ENCODE measurements at places on chromosomes 2 and 18.

GRCh38 chr2:215918901-215919599 lies 94.3 kb downstream of the MREG start:
- DNase-seq = peak; percentile 25

GRCh38 chr18:48521723-48522122 lies 17.1 kb upstream of the CTIF start:
- no peak for DNase-seq

DNA sequence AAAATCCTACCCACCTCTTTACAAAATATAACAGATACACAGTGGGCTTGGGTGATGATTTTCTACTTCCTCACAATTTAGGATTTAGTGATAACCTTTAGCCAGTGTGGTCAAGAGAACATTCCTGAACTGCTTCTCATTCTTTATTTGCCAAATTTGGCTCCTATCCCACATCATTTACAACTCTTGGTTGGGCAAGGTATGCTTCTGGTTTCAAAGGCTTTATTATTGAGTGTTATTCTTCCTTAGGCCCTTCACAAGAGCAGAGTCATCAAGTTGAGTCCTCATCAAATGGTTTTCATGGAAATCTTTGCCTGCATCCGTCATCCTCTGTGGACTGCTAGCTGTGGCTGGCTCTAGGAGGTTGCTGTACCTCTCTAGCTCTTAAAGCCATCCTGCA lies 472.0 kb upstream of the ETAA1 start:
- peak; percentile 7 for DNase-seq

DNA sequence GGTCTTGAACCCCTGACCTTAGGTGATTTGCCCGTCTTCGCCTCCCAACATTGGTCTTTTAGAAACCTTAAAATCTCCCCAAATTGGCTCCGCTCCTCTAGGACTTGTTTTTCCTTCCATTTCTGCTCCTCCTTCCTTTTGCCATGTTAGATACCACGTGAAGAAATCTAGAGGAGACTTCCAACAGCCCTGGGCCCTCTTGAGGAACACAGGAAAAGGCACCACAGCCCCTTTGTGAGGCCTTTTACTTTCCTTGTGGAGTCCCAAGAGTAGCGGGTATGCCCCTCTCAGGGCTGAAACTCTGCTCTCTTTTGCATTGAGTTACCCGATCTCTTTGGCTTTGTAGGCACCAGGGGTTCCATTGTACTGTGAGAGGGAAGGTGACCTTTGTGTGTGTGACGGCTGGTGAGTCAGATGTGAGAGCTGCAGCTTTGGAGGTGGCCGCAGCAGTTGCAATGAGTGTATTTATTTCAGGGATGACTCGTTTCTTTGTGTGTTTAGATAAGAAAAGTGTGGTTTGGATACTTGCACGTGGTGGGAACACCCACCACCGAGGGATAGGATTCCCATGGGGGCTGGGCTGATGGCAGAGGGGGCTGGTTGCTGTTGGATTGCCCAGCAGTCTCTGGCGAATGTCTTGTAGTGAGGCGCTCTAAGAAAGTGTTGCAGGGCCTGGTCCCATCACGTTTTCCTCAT lies 218.4 kb upstream of the HS6ST1 start:
- peak; percentile 77 for DNase-seq

DNA sequence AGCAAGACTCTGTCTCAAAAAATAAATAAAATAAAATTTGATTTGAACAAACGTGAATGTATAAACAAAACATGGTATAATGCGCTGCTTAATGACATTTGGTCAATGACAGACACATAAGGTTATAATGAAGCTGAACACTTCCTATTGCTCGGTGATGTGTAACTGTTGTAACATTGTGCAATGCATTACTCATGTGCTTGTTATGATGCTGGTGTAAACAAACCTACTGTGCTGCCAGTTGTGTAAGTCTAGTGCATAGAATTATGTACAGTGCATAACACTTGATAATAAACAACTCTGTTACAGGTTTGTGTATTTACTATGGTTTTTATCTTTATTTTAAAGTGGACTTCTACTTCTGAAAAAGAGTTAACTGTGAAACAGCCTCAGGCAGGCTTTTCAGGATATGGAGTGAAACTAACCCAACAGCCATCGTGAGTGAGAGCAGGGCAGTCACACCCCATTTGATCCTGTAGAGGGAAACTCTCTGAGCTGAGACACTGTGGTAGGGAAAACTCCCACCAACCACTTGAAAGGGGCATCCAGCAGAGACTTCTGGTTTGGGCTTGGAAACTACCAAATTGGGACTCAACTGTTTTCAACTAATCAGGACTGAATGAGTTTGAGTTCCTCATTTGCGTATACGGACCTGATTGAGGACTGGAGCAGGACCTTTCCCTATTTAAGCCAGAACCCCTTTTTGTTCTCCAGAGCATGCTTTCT lies 8.7 kb upstream of the RPRD1A start:
- DNase-seq = peak; percentile 90

DNA sequence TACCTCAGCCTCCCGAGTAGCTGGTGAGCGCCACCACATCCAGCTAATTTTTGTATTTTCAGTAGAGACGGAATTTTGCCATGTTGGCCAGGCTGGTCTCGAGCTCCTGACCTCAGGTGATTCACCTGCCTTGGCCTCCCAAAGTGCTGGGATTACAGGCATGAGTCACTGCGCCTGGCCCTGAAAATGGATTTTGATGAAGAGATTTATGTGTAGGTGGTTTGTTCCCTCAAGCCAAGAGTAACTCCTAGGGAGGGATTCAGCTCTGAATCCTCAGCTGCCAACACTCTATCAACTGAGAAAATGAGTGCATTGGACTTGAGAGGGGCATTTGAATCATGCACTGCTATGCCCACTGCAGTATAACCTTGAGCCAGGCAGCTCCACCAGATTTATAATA lies 17.5 kb upstream of the LIPG start:
- no peak for DNase-seq

GRCh38 chr2:29627279-29627711 lies 294.1 kb downstream of the ALK start:
- DNase-seq = peak; percentile 91

DNA sequence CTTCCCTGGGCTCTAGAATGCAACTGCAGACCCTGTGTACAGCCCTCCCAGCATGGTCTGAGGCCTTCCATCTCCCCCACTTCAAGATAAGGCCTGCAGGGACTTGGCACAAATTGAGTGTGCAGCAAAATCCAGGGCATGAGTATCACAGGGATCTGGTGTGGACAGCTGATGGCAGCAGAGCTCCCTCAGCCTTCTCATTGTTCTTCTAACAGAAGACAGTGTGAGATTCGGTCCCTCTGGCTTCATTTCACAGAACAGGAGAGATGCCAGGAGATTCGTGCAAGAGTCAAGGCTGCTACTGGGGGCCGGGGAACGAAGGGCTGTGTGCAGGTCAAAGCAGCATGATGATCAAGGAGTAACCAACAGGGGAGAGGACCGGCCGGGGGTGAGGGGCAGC lies 85.8 kb downstream of the UXS1 start:
- no peak for DNase-seq

GRCh38 chr18:57561261-57561660 lies 25.2 kb downstream of the FECH start:
- no peak for DNase-seq

GRCh38 chr2:109368798-109369197 lies 239.8 kb downstream of the SH3RF3 start:
- no peak for DNase-seq

DNA sequence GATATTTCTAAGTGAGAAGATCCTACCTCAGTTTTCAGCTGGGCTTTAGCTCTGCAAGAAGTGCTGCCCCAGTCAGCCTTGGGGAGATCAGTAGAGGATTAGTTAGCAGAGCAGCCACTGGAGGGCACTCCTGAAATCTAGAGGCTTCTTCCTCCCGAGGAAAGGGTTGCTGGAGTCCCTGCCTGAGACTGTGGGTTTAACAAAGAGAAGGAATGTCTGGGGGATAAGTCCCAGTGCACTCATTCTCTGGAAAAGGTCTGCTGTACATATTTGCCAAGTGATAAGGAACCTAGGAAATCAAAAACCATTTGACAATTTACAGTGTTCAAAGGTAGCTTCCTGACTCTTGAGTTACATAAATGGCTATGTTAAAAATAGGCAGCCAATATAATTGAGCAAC lies 207.2 kb downstream of the SLC8A1 start:
- peak; percentile 71 for DNase-seq

DNA sequence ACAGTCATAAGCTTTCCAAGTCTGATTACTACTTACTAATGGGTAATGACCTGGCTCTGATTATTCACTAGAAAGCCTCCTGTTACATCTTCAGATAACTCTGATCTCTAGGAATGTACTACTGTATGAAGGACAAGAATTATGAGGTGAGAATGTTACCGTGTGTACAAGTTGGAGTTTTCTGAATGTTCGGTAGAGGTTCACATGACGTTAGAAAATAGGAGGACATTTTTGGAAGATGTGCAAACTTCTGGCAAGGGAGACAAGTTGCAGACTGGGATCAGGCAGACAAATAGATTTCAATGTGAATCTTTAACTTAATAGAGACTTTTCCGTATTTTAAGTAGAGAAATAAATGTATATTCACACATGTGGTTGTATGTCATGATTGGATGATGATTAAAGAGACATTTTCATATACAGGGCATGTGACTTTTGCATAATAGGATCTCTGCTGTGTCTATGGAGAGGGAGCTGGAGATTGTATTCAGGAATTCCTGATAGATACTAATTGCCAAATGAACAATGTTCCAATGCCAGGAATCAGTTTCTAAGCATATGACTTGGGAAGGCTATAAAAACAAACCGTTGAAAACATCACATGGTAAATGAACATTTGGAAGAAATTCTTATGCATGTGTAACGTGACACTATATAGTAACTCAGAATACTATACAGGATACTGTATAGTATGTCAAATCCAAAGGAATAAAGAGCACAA lies 1695.8 kb upstream of the PIK3C3 start:
- no peak for DNase-seq

GRCh38 chr2:168499500-168499899 lies 43.4 kb downstream of the CERS6 start:
- DNase-seq = no peak

GRCh38 chr2:201857326-201857725 lies 51.0 kb downstream of the CDK15 start:
- no peak for DNase-seq

GRCh38 chr18:74163019-74163660 lies 14.8 kb downstream of the TIMM21 start:
- DNase-seq = no peak

DNA sequence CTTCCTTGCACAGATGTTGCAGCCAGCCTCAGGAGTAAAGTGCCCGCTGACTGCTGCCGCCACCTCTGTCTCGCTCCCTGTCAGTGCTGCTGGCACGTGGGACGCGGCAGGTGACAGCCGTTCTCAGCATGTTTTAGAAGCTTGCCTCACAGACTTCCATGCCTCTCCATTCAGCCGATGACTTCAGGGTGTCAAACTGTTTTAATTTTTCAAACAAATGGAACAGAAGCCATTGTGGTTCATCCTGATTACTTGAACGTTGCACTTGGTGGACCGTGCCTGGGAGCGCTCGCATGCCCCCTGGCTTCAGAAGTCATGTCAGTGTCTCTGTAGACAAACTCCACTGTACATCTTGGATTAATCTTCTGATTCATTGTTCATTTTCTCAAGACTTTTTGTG lies 62.7 kb upstream of the EML6 start:
- no peak for DNase-seq

DNA sequence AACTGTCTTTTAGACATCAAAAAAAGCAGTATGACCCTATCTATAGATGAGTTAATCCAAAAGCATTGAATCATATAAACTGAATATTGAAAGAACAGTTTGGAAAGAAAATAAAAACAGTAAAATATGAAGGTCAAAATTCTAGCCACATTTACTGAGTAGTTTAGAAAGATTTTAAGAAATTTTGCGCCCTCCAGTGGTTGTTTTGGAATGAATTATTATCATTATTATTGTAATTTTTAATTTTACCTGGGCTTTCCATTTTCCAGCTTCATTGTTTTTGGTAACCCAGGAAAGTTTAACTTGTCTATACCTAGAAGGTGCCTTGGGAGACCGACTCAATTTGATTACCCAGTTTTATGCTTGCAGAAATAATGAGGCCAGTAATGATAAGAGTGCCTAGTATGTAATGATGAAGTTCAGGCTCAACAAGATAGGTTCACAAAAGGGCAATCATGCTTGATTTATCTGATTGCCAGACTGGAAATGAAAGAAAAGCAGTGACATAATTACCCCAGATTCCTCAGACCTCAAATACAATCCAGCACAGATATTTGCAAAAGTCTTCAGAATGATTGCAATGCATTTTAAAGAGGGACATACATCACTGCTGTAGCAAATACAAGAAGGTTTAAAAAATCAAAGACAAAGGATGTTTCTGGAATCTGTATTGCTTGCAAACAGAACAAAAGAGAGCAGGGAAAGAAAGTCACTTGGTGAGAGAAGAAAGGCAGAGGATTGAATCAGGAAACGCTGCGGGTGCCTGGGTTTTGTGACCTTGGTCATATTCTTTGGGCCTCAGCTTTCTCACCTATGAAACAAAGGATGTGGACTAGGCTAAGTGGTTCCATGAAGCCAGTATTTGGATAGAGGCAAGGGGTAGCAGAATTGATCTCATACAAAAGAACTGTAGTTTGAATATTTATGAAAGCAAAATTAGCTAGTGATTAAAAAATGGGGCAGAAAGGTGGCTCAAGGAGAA lies 153.8 kb downstream of the MAP2 start:
- peak; percentile 7 for DNase-seq

- no peak for DNase-seq
Observed at GRCh38 chr18:50982086-50982801, 14.4 kb downstream of the ELAC1 start.

DNA sequence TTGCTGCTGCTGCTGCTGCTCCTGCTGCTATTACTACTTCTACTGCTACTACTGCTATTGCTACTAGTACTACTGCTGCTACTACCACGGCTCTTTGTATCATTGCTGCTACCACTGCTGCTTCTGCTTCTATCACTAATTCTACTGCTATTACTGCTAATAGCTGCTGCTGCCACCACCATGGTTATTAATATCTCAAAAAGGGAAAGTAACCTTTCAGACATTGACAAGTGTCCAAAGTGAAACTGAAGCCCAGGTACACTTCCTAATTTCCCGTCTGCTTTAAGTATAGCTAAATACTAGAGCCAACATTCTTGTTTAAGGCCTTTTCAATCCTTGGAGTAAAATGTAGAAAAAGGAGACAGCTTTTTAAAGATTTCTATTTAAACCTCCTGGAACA lies 45.4 kb upstream of the EHBP1 start:
- no peak for DNase-seq

DNA sequence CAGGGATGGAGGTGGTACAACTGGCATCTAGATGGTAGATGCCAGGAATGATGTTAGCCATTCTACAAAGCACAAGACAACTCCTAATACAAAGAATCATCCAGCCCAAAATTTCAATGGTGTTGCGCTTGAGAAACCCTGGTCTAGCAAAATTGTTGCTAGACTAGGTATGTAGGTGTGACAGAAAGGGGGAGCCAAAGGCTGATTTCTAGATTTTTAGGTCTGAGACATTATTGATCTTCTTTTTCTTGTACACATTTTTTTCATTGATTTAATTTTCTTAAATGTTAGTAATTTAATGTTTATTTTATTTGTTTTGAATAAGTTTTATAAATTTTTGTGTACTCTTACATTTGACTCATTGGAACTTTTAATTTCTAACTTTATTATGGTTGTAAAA lies 216.4 kb downstream of the FSIP2 start:
- DNase-seq = no peak

- DNase-seq = peak; percentile 76
Observed at GRCh38 chr2:17373741-17374140, 144.5 kb downstream of the RAD51AP2 start.

GRCh38 chr2:189772212-189772611 lies 9.6 kb upstream of the OSGEPL1 start:
- no peak for DNase-seq
